Activated CD8-positive, alpha-beta memory T cell treated with anti-CD3 and anti-CD28 coated beads for 36 hours (primary cell): ENCODE measurements at places on chromosomes 12 and 14. TPM values are rescaled to one million over a fixed set of nuclear protein-coding genes. Genes with fewer than 3 reads are reported as not detected.

Gene P2RX2
- total RNA-seq: not detected

Gene PCED1B
- 79.8 TPM for total RNA-seq

Gene ASCL1
- not detected for total RNA-seq

Gene DACT1
- 0.48 TPM for total RNA-seq

Gene C14orf119
- total RNA-seq: 51.6 TPM

Gene CFAP251
- total RNA-seq: 0.78 TPM

Gene RFC5
- total RNA-seq: 70.1 TPM

Gene JAG2
- 1.7 TPM for total RNA-seq

Gene NELL2
- 50.0 TPM for total RNA-seq

Gene NRL
- total RNA-seq: 1.1 TPM

Gene LRP1
- 0.57 TPM for total RNA-seq

Gene B3GNT4
- 0.46 TPM for total RNA-seq

Gene IL26
- 1.2 TPM for total RNA-seq

Gene RPGRIP1
- total RNA-seq: not detected

Gene MUCL1
- not detected for total RNA-seq

Gene TECPR2
- total RNA-seq: 8.4 TPM

Gene C12orf54
- not detected for total RNA-seq

Gene SOX5
- total RNA-seq: 0.04 TPM

Gene OTUB2
- total RNA-seq: 1.4 TPM

Gene LLPH
- total RNA-seq: 42.3 TPM

Gene PLBD1
- 0.15 TPM for total RNA-seq

Gene KCNJ8
- total RNA-seq: not detected

Gene NTN4
- not detected for total RNA-seq

Gene TAS2R43
- not detected for total RNA-seq

Gene TRMT5
- 21.1 TPM for total RNA-seq

Gene HOXC12
- total RNA-seq: not detected

Gene ADAM21
- total RNA-seq: 0.27 TPM

Gene LMNTD1
- total RNA-seq: not detected

Gene PLCZ1
- not detected for total RNA-seq

Gene TRHDE
- not detected for total RNA-seq

Gene KLHL33
- total RNA-seq: 0.11 TPM

Gene SIX4
- total RNA-seq: 0.10 TPM

Gene MIPOL1
- total RNA-seq: not detected

Gene KRT1
- total RNA-seq: not detected

Gene MYF6
- total RNA-seq: not detected

Gene RNASE3
- not detected for total RNA-seq

Gene RND1
- 2.3 TPM for total RNA-seq

Gene AKAP3
- 2.0 TPM for total RNA-seq

Gene SELPLG
- 26.8 TPM for total RNA-seq

Gene RAD51AP1
- 30.0 TPM for total RNA-seq

Gene TSPAN11
- not detected for total RNA-seq

Gene ITGA7
- total RNA-seq: 3.6 TPM
